Activated CD4-positive, alpha-beta T cell treated with anti-CD3 and anti-CD28 coated beads for 24 hours (primary cell): ENCODE measurements at places on chromosomes 3 and 15.

GRCh38 chr15:66957431-66957720 lies 108.0 kb upstream of the SMAD3 start:
- no peak for DNase-seq

- DNase-seq = no peak
These were observed 16.3 kb downstream of the SLC6A20 start for GRCh38 chr3:45779746-45780735.

DNA sequence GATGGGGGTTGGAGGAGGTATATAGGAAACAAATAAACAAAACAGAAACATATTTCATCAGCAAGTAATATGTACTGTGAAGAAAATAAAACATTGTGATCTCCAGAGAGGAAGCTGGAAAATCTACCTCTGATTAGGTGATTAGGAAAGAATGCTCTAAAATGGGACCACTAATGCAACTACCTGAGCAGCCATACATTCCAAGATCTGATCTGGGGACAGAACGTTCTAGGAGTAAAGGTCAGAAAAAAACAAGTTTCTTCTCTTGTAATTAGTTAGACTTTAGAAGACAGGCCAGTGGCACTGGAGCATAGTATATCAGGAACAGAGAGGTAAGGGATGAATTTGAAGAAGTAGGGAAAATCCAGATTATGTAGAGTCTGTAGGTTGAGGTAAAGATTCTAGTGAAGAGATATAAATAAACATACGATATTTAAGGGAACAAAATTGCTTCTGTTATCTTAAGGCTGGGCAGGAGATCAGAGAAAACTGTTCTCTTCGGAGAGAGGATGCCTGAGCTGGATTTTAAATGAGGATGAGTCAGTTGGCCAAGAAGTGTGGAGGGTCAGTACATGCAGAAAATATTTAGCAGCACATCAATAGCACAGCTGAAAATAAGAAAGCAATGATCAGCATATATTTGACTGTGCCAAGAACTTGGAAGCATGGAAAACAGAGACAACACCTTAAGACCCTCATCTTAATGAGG lies 429.5 kb downstream of the NLGN1 start:
- DNase-seq = no peak

DNA sequence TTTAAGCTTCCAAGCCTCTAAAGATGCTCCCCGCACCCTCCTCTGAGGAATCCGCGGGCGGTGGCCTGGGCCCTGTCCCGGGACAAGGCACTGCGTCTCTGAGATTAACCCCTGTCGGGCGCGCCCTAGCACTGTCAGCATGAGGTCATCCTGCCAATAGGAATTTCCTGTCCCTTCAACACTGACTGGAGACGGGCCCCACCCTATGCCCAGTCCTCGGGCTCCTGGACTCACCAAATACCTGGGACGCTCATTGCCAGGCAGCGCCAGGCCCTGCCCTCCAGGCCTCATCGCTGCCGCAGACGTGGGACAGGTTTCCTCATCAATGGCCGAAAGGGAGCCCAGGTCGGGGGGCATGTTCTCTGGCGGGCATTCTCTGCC lies 67.6 kb upstream of the SH3GL3 start:
- no peak for DNase-seq

- DNase-seq = no peak
These were observed 122.6 kb upstream of the EPHA3 start for GRCh38 chr3:88984832-88985231.

DNA sequence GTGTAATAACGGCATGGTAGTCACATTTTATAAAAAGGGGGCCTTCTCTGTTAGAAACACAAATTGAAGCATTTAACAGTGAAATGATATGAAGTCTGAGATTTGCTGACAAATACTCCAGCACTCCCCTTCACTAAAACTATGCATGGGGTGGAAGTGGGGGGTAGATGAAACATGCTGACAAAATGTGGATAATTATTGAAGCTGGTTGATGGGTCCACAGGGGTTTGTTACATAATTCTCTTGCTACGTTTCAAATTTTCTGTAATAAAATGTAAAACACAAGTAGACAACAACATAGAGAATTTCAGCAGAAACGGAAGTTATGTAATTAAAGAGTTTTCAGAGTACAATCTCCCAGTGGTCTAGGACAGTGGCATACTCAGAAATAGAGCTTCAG lies 37.0 kb downstream of the MCF2L2 start:
- no peak for DNase-seq

DNA sequence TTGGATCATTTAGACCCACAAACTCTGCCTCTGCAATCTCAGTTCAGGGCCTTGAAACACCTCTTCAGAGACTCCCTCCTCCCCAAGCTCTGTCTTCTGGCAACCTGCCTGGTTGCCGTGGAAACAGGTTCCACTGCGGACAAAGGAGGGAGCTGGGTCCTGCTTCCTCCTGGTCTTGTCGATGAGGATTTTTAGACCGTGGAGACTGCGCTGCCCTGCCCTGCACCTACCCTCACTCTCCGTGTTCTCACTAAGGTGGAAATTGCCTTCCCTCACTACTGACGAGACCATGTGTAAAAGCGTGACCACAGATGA lies at the start of gene RTP1:
RTP1 (plus strand) TSS at position 152 of the 315 bp plus-strand sequence; CDS start at position 182, 30 bp downstream.
- no peak for DNase-seq

- no peak for DNase-seq
These were observed 35.1 kb upstream of the P3H2 start for GRCh38 chr3:190155752-190156151.
